ENCODE measurements at places on chromosomes 12 and 14.

DNA sequence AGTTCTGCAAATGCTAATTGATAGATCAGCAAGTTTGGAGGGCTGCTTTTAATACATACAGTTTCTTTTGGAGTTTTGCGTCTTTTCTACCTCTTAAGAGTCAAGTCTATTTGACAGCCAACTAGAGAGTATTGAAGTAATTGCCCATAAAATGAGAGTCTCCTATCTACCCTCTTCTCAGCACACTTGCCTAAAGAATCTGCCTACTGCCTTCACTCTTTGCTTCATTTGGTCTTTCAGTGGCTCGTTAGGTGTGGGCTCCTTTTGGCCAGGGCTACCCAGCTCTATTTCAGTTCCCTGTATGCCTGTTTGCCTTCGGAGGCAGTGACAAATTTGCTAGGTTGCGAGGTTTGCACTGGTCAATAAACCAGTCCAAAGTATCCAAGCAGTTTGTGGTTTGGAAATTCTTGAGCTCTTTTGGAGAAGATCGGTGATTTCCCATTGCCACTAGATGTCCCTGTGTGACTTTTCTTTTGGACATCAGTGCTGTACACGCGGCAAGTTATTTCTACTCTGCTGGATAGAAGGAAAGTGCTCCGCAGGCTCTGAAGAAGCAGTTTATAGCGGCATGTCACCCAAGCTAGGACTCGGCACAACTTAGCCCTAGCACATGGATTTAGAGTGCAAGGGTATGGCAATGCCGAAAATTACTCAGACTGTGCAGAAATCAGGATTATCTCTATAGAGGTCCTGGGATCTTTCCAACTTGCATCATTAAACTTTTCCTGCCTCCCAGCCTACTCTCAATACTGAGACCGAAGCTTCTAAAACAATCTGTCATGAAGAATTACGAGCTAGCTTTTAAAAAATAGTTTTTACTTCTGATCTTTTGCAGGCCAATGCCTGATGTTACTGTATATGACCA, 38.6 kb downstream of the MGST1 start:
- no peak for DNase-seq

GRCh38 chr14:71361336-71361735, 454.1 kb downstream of the PCNX1 start:
- no peak for DNase-seq

DNA sequence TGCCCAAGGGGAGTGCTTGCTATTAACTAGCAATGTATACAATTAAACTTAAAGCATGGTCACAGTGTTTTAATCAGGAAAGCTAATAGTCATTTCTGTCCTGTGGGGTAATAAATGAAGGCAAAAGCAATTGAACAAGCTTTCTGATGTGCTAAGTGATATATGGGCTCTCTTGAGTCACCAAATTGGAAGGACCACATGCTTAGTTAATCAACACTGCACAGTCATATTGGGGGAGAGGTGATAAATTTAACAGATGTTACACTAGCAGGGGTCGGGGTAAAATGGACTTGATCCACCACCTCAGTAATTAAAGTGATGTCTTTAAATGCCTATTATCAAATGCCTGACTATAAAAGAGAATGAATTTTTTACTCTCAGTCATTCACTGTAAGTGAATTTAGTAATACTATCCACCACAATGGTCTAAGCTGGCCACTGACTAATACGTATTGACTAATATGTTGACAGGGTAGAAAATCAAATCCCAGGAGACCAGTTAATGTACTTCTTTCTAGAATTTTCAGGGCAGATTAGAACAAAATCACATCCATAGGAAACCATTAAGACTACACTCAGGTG, 736.3 kb downstream of the RPS29 start:
- DNase-seq: no peak

- peak; percentile 45 for DNase-seq
These were observed 48.2 kb downstream of the SPPL3 start for GRCh38 chr12:120855823-120856588.

DNA sequence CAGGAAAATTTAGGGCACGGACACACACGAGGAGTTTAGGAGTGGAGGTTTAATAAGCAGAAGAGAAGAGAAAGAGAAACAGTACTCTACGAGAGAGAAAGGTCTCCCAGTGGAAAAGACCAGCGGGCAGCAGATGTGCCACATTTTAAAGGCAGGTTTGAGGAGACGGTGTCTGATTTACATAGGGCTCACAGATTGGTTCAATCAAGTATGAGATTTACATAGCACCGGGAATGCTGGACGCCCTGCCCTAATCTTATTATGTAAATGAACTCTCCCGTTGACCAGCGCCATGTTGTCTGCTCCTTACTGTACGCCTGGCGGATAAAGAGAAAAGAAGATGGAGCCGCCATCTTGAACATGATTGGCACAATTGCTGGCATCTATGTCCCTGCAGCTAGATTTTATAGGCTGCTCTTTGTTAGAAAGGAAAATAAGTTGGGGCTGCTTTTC, 17.9 kb downstream of the NFKBIA start:
- no peak for DNase-seq

- no peak for DNase-seq
These were observed 4.7 kb upstream of the C1R start for GRCh38 chr12:7096979-7097378.

DNA sequence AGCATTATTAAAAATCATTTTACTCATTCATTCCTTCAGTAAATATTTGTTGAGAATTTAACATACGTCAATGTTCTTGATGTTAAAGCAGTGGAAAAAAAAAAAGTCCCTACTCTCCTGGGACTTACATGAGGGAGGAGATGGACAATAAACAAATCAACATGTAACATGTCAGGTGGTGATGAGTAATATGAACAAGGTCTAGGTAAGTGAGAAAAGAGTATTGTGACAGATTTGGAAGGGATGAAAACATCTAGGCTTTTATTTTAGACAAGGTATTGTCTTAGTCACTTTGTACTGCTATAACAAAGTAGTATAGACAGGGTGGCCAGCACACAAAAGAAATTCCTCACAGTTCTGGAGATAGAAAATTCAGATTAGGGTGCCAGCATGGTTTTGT, 167.2 kb downstream of the FSCB start:
- no peak for DNase-seq

- no peak for DNase-seq
These were observed 213.9 kb upstream of the FKBP4 start for GRCh38 chr12:2580821-2581220.

- DNase-seq: no peak
These were observed 21.5 kb downstream of the ALDH2 start for GRCh38 chr12:111788178-111788654.

DNA sequence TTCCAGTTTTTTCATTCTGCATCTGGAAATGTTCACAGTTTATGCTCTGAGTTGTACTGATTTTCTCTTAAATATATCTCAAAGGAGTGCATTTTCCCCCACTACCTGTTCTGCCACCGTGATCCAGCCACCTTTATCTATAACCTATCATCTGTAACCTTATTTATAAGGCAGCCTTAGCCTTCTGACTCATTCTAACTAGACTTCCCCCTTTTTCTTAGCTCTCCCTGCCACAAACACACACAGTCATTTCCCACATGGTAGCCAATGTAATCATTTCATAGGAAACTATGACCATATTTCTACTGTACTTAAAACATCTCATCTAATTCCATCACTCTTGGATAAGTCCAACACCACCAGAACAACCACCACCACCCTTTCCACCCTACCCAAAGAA, 10.8 kb upstream of the GYS2 start:
- DNase-seq: peak; percentile 16

- DNase-seq: no peak
These were observed 25.0 kb downstream of the KTN1 start for GRCh38 chr14:55604900-55605418.

DNA sequence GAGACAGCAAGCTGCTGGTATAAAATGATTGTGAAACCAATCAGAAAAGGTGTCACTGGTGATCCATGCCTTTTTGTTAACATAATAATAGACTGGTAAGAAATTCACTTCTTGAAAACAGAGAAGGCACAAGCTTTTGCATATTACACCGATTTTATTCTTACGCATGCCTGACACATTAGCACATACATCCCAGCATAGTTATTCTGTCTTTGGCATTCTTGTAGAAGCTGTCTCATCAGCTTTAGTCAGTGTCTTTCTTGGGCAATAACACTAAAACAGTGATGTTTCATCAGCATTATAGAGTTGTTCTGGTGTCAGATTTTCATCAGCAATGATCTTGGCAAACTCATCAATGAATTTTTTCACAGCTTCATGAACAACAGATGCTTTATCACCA, 283.4 kb upstream of the TMTC1 start:
- DNase-seq: no peak

DNA sequence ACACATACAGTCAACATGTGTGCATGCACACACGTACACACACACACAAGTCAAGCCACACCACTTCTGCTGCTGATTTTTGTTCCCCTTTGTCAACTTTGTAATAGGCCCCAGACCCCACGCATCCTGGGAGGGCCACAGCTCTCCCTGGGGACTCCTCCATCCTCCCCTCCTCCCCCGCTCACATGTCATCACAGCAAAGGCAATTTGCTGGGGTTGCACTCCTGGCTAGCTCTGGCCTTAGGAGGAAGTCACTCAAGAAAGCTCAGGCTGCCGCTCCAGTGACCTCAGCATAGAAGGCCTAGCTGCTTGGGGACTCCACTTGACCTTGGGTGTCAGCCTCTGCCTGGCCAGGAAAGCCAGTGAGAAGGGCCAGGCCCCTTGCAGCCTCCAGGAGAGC, 27.2 kb downstream of the NGB start:
- DNase-seq: no peak

- DNase-seq: peak; percentile 61
These were observed 11.9 kb upstream of the SERPINA4 start for GRCh38 chr14:94548999-94549985.

GRCh38 chr12:56029166-56029519, 8.3 kb downstream of the IKZF4 start:
- no peak for DNase-seq

GRCh38 chr12:96502477-96502876, 13.1 kb downstream of the CFAP54 start:
- no peak for DNase-seq

- no peak for DNase-seq
These were observed 170.6 kb downstream of the RIMBP2 start for GRCh38 chr12:130545475-130545874.

- DNase-seq: no peak
These were observed 23.9 kb downstream of the MDM2 start for GRCh38 chr12:68831751-68832503.

DNA sequence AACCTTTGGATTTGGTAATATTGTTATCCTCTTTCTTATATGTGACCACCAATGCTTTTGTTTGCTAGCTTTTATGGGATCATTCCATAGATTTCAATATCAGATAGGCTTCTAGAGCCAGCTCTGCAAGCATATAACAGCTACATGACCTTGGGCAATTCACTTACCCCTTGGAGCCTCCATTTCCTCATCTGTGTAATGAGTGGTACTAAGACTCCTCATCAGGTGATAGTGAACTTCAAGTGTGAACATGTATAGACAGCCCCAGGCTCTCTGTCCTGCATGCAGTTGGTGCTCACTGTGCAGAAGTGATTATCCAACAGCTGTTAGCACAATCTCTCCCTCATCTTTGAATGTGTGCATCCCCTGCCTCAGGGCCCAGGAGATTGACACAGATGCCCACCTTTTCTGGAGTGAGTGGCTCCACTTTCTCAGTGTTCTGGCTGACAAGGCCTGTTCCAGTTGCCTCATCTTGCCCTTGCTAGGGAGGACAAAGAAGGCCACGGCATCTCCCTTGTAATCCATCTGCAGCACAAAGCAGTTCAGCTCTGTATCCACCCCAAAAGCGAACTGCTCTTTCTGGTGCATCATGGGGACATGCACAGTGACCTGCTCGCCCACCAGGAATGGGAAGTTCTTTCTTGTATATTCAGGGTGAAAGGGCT, 9.2 kb downstream of the SERPINA9 start:
- DNase-seq: no peak

- no peak for DNase-seq
These were observed 18.7 kb upstream of the FBRSL1 start for GRCh38 chr12:132471011-132471857.

DNA sequence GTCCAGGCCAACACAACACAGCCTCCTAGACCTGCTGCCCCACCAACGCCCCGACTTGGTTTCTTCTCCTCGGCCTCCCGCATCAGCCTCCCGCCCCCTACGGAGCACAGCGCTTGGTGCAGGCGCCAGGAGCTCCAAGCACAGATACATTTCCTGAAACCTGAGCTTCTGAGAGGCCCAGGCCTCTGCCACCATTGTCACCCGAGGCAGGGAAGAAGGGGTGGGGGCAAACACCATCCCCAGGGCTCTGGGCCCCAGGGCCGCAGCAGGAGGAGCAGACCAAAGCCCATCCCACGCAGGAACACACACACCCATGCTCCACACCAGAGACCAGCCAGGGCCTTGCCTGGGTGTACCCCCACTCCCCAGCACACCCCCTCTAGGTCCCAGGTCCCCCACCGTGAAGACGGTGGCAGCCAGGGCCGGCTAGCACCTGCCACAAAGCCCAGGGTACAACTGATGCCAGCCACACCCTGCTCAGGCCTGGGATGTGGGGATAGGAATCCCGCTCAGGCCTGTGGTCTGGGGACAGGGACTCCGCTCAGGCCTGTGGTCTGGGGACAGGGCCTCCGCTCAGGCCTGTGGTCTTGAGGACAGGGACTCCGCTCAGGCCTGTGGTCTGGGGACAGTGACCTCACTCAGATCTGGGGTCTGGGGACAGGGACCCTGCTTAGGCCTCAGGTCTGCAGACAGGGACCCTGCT, 5.4 kb downstream of the JAG2 start:
- DNase-seq: no peak

GRCh38 chr14:99777951-99778350, 15.3 kb upstream of the EML1 start:
- no peak for DNase-seq

DNA sequence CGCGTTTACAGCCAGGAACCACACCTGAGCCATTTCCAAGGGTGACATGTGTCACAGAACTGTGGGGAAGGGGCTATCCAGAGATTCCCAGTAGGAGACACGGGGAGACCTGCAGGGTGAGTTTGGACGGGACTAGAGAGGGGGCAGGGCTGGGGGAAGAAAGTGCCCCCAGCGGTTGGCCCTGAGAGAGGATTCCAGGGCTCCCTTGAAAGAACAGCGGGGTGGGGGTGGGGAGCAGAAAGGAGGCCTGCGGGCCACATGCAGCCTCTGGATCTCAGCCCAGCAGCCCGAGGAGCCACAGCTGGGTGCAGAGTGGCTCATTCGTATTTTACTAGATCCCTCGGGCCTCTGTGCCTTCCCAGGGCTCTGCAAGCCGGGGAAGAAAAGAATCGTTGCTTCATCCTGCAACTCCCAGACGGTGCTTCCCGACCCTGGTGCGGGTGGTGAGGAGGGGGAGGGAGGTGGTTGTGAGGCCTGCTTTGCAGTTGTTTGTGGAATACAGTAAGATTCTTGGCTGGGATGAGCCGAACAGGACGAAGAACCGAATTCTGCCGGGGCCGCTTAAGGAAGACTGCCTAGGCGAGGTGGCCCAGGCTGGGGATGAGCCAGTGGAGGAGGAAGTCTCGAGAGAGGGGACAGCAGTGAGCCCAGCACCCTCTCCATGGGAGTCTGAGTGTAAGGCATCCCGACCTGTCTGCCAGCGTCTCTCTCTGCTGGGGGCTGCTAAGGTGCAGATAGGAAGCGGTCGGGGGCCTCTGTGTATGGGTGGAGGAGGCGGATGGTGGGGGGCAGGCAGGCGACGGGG, 36.1 kb upstream of the ANKRD9 start:
- DNase-seq: no peak

- no peak for DNase-seq
These were observed 392.9 kb downstream of the ZFP36L1 start for GRCh38 chr14:68399971-68400370.

- no peak for DNase-seq
These were observed 239.2 kb downstream of the MSRB3 start for GRCh38 chr12:65517656-65518210.
